ENCODE measurements at places on chromosomes 1 and 21.

GRCh38 chr1:211174375-211174774 is 40.4 kb upstream of the KCNH1 start:
- no peak for DNase-seq

- no peak for DNase-seq
These were observed 65.1 kb downstream of the MAGI3 start for GRCh38 chr1:113455374-113455773.

- DNase-seq = no peak
These were observed 49.9 kb downstream of the CLCA4 start for GRCh38 chr1:86596741-86597290.

- no peak for DNase-seq
These were observed 190.4 kb upstream of the KCTD3 start for GRCh38 chr1:215376544-215377264.

GRCh38 chr1:59345221-59345620 is 48.3 kb downstream of the FGGY start:
- DNase-seq = no peak

DNA sequence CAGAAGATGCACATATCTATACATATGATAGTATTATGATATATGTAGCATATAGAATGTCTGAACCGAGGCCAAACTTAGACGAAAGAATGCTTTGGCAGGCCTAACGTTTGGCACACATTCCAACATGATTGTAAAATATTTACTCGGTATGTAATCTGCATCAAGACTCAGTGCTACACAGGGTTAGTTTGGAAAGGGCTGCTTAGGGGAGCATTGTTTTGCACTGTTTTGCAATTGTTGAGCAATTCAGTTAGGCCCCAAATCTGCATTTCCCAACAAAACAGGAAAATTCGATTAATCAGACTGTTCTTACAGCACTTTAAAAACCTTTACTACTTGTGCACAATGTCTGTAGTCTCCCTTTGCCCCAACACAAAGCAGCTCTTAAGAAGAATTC is 216.0 kb upstream of the NEGR1 start:
- DNase-seq = no peak

DNA sequence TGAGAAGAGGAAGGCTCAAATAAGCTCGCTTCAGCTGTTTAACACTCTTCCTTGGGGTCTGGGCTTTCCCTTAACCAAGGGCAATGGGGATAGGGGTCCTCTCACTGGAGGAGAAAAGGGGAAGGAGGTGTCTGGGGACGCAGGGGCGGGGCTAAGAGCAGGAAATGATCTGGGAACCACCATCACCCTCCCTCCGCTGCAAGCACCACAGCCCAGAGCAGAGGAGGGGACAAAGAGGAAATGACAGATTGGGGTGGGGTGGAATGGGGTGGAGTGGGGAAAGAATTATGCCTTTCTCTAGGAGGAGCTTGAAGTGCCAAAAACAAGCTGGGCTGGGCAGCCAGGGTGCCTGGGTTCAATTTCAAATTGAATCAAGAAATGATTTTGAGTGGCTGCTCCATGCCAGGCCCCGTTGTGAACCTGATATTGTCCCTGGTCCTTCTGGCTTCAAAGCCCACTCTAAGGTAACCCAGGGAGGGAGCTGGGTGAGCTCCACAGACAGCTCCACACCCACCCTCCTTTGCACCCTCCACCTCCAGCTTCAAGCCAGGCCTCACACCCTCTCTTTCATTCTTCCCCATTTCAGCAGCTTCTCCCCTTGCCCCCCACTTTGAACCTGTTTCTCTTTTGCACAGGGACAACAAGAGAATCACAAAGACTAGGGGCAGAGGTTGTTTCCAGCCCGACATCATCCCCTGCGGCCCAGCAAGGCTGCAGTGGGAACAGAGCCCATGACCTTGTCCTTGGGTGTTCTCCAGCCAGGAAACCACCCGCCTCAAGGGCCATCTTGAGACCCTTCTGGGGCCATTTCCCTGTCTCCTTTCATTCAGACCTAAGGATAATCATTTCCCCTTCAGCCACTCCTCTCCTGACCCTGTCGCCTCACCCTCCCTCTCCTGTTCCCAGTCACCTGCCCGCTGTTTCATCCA is 1.1 kb downstream of the ARHGAP30 start:
- DNase-seq = peak; percentile 67

- DNase-seq = no peak
These were observed 39.3 kb upstream of the EPS8L3 start for GRCh38 chr1:109802901-109803561.

GRCh38 chr1:9045861-9046510 is 19.8 kb upstream of the SLC2A7 start:
- no peak for DNase-seq

GRCh38 chr1:159946242-159947187 is 1.1 kb upstream of the IGSF9 start:
- DNase-seq = no peak

DNA sequence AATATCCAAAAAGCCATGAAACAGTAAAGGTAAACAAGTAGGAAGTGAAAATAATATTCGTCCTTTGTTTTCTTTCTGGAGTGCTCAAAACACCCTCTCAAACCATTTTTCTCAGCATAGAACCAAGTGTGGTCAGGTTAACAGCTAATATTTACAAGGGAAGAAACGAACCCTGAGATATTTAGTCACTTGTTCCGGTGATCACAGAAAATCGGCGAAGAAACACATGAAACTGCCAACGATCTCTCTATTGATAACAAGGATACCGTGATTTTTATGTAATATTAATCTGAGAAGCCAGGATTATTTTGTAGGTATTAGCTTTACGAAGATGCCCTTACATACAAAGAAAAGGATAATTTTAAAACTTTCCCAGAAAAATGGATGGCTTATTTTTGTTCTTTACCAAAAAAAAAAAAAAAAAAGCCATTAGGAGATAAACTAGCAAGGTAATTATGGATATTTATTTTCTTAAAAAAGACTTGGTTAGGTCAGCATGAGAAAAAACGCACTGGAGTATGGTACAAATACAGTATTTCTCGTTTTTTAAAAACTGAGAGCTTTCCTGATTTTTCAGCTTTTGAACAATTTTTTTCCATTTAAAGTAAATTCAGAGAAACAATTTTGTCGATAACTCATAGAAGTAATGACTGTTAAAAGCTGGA is 107.3 kb upstream of the HNRNPU start:
- DNase-seq = no peak

GRCh38 chr1:25641931-25642573 is 25.5 kb downstream of the MAN1C1 start:
- DNase-seq = no peak

DNA sequence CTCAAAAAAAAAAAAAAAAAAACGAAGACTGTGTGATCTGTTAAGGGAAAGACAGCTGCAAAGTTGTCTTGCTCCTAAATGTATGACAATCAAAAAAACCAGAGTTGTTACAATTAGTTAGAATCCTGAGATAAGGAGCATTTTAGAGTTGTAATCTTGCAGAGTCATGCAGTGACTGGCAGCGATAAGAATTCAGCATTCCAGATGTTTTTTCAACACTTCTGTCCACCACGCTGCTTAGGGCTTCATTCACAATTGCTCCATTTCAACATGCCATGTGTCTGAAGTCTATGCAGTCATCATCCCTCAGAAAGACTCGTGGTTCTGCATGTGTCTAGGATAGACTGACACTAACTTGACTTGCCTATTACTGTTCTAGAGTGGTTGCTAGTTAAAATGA is 102.4 kb upstream of the BACE2 start:
- no peak for DNase-seq

DNA sequence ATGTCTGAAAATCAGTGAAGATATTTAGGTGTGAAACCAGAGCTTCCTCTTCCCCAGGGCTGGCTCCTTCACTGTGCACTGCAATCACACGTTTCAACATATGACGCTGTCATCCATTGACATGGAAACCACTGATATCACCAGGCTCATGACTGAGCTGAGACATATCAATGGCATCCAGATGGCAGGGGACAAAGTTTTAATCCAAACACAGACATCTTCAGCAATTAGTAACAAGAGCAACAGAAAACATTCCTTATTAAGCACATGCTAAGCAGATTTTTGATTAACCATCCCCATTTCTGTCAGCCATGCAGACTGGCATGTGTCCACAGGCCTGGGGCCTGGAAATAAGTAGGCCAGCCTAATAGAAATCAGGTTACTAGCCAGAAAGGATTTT is 108.0 kb upstream of the ADAR start:
- no peak for DNase-seq

DNA sequence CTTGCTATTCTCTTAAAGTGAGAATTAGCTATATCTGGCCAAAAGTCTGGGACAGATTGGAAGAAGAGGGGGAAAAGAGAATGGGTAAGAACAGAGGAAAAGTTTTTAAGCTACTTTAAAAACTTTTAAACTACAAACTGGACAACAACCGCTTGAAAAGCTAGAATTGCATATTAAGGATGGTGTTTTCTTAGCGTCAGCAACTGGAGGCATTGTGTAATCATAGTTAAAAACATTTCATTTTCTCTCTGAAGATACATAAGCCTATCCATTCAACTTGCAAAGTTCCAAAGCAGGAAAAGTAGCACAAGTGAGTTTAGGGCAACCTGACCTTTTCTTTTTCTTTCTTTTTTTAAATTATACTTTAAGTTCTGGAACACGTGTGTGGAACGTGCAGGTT is 10.9 kb downstream of the PBX1 start:
- DNase-seq = no peak

GRCh38 chr1:52567943-52568342 is 15.1 kb upstream of the TUT4 start:
- DNase-seq = no peak

DNA sequence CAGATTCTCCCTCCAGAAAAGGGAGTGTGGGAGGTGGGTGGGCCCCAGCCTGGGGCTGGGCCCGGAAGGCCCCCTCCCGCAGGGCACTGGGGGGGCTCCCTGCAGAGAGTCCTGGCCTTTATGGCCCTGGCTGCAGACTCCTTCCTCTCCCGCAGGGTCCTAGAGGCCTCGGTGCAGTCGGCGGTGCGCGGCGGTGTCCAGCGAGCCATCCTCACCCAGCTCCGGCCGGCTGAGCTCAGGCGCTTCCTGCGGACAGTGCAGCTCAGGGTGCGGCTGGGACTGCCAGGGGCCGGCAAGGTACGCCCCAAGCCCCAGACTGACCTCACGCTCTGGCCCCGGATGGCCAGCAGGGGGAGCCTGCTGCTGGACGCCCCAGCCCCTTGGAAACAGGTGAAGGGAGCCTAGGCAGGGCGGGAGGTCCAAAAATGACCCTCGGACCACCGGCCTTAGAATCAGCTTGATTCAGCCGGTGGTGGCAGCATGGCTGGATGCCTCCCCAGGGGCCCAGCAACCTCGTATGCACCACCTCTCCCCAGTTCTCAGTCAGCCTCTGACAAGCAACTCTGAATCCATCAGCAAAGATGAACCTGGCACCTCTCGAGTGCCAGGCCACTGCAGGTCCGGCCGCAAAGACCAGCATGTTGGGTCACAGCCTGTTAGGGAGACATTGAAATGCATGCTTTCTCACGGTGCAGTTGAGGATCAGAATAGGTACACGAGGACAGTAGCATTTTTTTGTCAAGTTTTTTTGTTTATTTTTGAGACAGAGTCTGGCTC is 20.6 kb downstream of the MTHFR start:
- DNase-seq = no peak

DNA sequence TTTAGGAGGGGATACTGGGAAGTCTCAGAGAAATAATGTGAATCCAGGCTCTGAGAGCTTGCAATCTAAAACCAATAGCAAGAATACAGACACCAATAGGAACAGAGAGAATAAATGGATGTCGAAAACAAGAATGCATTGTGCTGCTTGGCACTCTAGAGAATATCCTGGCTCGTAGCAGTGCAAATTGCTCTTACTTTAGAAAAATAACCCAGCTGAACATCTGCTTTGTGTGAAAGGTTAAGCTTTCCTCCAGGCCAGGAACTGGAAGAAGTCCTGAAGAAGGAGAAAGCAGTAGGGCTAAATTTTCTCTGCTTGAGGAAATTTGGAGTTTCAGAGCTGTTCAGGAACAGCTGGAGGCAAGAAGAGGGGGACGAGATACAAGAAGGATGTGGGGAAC is 382.3 kb downstream of the HHIPL2 start:
- DNase-seq = no peak

GRCh38 chr1:101166583-101167120 is 70.2 kb upstream of the S1PR1 start:
- DNase-seq = no peak

DNA sequence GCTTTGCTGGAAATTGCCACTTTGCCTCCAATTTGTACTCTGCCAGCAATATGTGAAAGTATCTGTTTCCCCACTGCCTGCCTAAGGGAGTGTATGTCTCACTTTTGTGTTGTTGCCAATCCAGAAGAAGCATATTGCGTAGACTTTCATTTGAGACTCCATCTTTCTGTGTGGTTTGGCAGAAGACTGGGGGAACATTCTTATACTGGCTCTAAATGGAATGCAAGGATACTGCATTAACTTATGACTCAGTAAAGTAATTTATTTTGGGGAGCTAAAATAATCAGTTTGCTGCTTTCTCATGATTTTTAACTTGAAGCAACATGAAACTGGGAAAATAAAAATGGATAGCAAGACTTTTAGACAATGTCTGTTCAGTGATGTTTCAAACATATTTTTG is 107.7 kb upstream of the TMPRSS2 start:
- no peak for DNase-seq

GRCh38 chr1:23727362-23727811 is 15.9 kb upstream of the ELOA start:
- DNase-seq = no peak

- no peak for DNase-seq
These were observed 633.7 kb downstream of the LRRIQ3 start for GRCh38 chr1:73564294-73564693.

- DNase-seq = no peak
These were observed 16.7 kb downstream of the DISC1 start for GRCh38 chr1:231643071-231643934.

DNA sequence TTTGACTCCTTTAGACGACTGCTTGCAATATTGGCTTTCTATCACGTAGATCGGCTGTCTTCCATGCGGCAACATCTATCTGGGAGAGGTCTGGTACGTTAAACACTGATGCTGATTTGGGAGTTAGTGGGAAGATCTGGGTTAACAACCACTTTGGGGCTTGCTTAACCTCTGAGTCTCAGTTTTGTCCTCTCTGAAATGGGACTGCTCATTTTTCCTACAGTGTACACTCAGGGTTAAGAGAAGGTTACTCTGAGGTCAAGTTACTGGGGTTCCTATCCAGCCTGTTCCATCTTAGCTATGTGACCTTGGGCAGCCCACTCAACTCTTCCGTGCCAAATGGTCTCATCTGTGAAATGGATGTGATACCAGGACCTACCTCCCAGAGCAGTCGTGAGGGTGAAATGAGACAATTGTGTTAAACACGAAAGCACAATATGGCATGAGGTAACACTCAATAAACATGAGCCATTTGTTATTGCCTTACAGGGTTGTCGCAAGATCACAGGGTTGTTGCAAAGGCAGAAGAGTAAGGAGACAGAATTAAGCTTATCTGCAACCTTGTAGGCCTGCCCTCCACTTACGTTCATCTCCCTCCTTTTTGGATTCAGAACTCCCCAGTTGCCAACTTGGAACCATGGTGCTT is 5.6 kb downstream of the ABCA4 start:
- DNase-seq = no peak

GRCh38 chr1:44467566-44467965 is 62.5 kb downstream of the RNF220 start:
- no peak for DNase-seq
